ENCODE measurements at places on chromosomes 13 and 19. TPM values are rescaled to one million over a fixed set of nuclear protein-coding genes. Genes with fewer than 3 reads are reported as not detected.

Gene ZNF30
- total RNA-seq: 5.3 TPM

Gene ZNF285
- total RNA-seq: 1.4 TPM

DNA sequence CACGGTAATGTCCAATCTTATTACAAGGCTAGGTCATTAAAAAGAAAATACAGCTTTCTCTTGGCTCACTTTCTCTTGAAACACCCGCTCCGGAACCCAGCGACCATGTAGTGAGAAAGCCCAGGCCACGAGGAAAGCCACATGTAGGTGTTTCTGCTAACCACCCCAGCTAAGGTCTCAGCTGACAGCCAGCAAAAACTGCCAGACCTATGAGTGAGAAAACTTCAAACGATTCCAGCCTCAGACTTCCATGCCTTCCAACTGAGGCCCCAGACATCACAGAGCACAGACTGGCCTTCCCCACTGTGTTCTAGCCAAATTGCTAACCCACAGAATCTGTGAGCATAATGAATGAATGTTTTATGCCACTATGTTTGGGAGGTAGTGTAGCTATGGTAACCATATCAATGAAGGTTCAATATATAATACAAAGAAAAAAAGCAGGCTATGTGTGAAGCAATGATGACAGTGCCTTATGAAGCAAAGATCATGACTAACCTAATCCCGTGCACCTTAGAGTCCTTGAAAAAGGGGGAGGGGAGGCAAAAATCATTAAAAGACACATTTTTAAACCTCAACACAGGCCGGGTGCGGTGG, 11.9 kb upstream of the TPTE2 start:
- no peak for DNase-seq

DNA sequence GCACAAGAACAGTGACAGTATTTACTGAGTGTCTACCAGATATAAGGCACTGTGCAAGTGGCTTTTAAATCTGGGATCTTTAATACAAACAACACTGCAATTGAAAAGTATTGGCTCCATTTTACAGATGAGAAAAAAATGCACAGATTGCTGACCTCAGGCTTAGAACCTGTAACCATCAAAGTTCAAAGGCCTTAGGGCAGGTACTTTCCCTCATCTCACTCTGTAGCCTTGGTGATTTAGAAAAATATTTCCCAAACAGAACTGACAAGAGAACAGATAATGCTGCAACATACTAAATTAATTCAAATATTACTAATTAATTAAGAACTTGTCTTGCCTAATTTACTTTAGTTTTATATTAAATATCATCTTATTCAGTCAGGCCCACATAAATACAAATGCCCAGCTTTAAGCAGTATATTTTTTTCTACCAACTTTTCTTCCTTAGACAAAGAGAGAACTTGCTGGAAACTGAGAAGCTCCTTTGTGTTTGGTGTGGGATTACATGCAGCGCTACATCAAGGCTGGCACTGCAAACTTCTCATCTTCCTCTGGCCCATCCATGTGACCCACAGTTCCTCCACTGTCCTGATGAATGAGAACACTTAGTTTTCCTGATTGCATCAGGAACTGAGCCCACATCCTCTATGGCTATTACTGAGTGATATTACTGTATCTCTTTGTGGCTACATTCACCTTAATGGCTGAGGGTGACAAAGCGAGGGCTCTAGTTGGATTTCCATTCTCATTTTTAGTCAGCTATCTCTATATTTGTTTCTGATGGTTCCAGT, 302.1 kb downstream of the ENOX1 start:
- no peak for DNase-seq

DNA sequence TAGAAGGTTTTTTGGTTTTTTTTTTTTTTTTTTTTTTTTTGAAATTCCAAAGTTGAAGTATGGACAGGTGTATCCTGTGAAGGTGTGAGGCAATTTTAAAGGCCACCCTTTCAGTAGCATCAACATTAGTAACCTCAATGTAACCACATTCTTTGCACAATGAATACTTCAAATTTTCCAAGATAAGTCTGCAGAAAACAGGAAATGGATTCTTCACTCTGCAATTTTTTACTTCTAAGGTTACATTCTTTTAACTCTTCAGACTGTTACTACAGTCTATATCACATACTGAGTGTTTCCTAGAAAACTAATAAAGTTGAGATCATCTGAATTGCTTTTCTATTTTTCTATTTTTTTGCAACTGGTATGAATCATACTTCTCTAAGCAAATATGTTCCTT, 569.0 kb upstream of the GPC6 start:
- DNase-seq: no peak

DNA sequence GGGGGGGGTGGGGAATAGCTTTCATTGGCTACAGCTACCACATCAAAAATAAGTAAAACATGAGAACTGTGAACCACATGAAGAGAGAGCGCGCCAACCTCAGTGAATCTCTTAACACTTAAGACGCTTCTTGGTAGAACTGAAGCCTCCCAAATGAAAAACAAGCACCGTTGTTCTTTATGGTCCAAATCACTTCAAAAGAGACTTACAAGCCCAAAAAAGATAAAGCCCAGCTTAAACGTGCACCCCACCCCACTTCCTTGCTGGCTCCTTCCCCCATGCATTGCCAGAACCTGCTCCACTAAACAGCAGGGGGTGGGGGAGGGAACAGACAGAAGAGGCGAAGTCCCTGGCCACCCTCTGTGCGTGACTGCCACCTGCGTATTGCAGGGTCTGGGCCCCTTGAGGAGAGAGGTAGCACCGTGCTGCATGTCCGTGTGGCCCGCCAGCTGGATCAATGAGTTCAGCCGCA, 479.1 kb downstream of the FOXO1 start:
- no peak for DNase-seq

DNA sequence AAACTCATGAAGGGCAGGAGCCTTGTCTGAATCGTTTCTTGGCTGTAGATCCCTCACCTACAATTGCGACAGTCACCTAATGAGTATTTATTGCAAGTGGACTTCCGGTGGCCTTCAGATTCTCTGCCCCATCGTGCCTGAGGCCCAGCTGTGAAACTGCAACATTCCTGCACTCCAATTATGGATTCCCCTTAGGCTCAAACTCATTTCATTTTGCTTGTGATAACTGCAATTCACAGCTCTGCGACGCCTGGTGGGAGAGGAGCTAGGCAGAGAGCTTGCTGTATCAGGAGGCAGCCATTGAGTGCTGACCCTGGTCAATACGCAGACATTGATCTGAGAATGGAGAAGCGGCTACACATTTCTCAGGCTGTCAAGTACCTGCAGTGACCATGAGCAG, 59.0 kb downstream of the CCDC70 start:
- no peak for DNase-seq

DNA sequence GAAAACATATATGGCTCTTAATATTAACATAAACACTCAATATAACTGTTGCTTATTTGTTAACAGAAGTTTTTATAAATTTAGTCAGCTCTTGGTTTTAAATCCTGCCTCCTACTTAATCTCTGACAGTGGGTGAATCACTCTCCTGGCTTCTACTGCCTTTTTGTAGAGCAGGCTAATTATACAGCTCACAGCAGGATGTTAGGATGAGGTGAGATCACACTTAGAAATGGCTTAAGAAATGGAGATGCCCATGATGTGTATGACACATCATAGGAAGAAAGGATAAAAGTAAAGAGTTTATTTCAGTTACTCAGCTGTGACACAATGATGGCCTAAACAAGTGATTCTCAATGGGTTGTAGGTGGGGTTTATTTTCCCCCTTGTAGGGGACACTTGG, 345.6 kb downstream of the SPRY2 start:
- DNase-seq: no peak

DNA sequence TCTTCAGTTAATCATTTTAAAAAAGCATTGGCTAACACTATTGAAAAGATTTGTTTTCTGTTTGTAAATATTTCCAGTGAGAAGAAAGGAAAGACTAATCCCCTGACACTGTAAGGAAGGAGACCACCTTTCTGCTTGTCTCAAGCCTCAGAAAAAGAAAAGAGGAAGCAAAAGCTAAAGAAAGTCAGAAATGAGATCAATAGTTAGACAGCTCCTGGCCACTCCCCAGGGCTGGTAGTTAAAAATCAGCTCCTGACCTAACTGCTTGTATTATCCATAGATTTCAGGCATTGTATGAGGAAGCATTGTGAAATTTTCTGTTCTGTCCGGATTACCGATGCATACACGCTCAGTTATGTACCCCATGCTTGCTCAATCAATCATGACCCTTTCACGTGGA, 76.6 kb downstream of the ZNF486 start:
- DNase-seq: no peak

Gene ZNF98
- total RNA-seq: not detected

DNA sequence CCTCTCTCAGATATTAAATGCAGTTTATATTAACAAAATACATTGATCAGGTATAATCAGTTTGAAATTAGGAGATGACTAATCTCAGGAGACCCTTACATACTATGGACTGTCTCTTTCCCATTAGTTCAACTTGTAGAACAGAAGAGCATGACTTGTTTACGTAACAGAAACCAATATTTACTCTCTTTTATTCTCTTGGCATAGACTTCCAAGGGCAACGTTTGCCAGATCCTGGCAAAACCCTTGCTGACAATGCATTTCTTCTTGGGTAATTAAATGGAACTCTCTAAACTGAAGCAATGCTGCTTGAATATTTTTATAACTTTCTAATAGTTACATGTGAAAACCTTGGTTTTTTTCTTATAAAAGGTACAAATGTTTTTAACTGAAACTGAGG, 68.3 kb upstream of the MYO16 start:
- DNase-seq: no peak

DNA sequence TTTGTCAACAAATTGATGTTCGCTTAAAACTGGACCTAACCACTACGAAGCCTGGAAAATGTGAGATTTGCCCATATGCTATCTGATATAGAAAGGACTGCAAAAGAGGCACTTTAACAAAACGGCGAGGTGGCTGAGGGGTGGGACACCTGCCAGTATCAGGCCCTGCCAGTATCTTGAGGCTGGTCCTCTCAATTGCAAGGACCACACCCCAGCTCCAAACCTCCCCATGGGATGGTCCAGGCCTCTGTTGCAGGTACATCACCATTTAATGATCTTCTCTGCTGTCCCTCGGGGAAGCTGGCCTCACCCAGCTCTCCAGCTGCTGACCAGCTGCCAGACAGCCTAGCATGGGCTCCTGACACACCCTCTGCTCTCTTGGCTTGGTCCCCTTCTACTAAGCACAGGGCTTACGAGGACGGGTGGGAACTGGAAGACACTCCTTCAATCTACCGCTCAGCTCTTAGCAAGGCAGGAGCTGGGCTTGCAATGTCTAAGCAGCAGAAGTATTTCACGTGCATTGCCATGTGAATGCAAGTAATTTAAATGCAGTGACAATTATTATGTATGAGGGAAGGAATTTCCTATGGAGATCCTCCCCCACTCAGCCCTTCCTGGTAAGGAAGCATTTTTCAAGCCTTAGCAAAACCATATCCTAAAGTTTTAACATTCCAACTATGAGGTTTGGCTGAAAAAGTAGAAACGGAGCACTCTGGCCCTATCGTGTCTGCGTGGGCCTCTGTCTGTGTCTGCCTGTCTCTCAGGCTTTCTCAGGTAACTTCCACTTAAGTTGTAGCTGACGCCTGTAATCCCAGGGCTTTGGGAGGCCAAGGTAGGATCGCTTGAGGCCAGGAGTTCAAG, 63.9 kb downstream of the LATS2 start:
- DNase-seq: no peak

GRCh38 chr13:30009411-30009810, 159.0 kb upstream of the UBL3 start:
- DNase-seq: no peak

GRCh38 chr13:33262062-33262487, 23.5 kb downstream of the STARD13 start:
- DNase-seq: no peak

Data from Panc1 (cell line).